ENCODE measurements at places on chromosomes 13 and 19. TPM values are rescaled to one million over a fixed set of nuclear protein-coding genes. Genes with fewer than 3 reads are reported as not detected.

The EPS8L1 gene
- 17.3 TPM for total RNA-seq

The FPR1 gene
- total RNA-seq, result not detected

The ZNF626 gene
- total RNA-seq, result 10.9 TPM

The SLC7A1 gene
- total RNA-seq, result 48.5 TPM

The FFAR1 gene
- total RNA-seq, result 0.06 TPM

The ASPDH gene
- not detected for total RNA-seq

The KRTDAP gene
- total RNA-seq, result not detected

The CEACAM3 gene
- total RNA-seq, result not detected

The SPINT2 gene
- total RNA-seq, result 548 TPM

The FAM216B gene
- total RNA-seq, result not detected

The MCEMP1 gene
- not detected for total RNA-seq

The ZGLP1 gene
- 2.4 TPM for total RNA-seq

The FGF9 gene
- 0.22 TPM for total RNA-seq

The OXGR1 gene
- not detected for total RNA-seq

The PRX gene
- total RNA-seq, result 0.80 TPM

The PSG11 gene
- total RNA-seq, result not detected

The SLITRK6 gene
- total RNA-seq, result not detected

The NKPD1 gene
- not detected for total RNA-seq

The CLEC11A gene
- 2.8 TPM for total RNA-seq

The ZNF566 gene
- 2.9 TPM for total RNA-seq

The UCHL3 gene
- 104 TPM for total RNA-seq

The PPFIA3 gene
- total RNA-seq, result 3.3 TPM

The ZNF418 gene
- total RNA-seq, result 1.3 TPM

The NAPSA gene
- total RNA-seq, result 0.14 TPM

The FUT1 gene
- 3.0 TPM for total RNA-seq

The SHC2 gene
- 0.07 TPM for total RNA-seq

The OR7C1 gene
- not detected for total RNA-seq

The NPHS1 gene
- not detected for total RNA-seq

Data from epithelial cell of proximal tubule (primary cell).